Lower leg skin (tissue), 4 donors: ENCODE measurements at places on chromosomes 4 and X. TPM values are rescaled to one million over a fixed set of nuclear protein-coding genes. Genes with fewer than 3 reads are reported as not detected.

MAGEA10 gene
- not detected for total RNA-seq

DNA sequence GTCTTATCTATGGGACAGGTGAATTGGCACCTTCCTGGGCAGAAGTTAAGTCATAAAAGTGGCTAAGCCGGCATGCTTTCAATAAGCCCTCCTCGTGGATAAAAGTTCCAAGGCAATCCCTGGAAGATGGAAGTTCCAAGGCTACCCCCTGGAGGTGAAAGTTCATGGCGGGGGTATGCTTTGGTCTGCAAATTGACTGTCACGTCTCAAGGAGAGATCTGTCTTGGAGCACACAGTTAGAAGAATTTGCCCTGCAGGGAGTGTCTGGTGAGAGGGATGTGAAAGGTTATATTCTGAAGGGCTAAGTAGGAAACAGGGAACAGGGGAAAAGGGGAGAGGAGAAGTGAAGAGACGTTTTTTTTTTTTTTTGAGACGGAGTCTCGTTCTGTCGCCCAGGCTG lies 26.2 kb upstream of the GPR173 start:
- no peak for DNase-seq

GRCh38 chrX:20789103-20789502 lies 522.4 kb upstream of the RPS6KA3 start:
- DNase-seq = no peak

DNA sequence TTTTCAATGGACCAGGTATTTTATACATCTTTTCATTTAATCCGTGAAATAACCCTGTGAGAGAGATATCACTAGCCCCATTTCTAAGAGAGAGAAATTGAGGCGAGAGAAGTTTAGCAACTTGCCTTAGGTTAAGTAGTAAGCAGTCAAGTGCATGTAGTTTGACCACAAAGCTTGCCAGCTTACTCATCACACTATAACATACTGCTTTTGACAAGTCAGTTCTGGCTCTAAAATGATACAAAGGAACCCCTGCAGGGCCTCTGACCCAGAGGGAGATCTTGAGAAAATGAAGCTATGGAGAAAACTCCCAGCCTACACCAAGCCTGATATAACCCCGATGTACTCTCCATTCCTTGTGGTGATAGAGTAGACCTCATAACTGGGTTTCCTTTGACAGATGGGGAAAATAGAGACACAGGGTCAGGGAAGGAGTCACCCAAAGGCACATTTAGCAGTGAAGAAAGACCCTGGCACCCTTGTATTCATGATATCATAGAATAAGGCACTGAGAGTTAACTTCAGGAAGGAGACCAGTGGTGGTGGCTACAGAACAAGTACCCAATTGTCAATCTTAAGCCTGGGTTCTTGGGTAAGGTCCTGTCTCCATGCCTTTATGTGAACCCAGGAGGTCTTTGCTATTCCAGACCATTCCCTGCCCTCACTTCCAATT lies 60.2 kb upstream of the MSN start:
- DNase-seq = no peak

- DNase-seq = no peak
These were observed 54.5 kb upstream of the WDR1 start for GRCh38 chr4:10171055-10171454.

DNA sequence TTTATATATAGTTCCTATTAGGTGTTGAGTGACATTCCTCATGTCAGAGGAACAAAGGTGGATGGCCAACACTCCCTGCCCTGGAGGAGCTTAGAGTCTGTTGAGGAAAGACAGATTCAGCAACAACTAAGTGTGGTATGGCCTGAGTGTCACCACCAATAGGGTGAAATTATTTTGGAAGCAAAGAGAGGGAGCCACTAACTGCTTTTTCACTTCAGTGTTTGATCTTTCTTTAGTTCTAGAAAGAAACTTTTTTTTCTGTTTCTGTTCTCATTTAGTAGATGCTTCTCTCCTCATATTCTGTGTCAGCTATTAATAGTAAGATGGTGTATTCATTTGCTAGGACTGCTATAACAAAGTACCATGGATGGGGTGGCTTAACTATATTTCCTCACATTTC lies 81.5 kb downstream of the ARX start:
- DNase-seq = no peak

ARMCX1 gene
- total RNA-seq = 20.7 TPM

DNA sequence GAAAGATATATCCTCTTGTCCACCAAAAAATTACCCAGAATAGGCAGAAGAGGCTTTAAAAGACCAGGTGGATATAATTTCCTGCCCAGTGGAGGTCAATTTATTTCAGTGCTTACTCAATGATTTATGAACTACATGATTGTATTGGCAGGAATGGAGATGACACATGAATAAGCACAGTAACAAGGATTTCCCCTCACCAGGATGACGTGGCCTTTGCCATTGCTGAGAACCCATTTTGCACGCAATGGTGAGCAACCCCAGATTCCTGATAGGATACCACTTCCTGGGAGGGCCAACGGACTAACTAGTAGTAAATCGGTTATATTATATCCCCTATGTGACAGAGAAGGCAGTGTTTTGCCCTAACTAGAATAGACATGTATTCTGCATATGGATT lies 11.6 kb upstream of the TTC29 start:
- DNase-seq = no peak

SSX3 gene
- total RNA-seq = not detected

MAGEB1 gene
- total RNA-seq = not detected

CT45A8 gene
- not detected for total RNA-seq

ZNF81 gene
- total RNA-seq = 6.3 TPM

CYBB gene
- total RNA-seq = 3.6 TPM

ADGRA3 gene
- 10.7 TPM for total RNA-seq
